GM04503 (cell line): ENCODE measurements at places on chromosomes 16 and 17.

GRCh38 chr16:70746040-70746707 lies 54.8 kb downstream of the VAC14 start:
- DNase-seq = peak; percentile 68

DNA sequence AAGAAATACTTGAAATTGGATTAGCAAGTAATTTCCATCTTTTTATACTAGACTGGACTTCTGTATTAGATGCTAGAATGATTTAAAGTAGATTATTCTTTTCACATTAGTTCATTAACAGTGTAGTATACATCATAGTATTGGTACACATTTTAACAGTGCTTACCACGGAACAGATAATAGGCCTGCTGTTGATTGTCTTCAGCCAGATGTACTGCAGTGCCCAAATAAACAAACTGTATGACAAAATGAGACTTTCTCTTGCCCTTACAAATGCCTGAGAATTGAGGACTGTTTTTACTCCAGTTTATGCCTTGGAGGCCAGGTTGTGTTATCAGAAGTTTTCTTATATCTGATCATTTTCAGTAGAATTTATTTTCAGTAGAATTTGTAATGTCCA lies 631 bp downstream of the EVI2A start:
- no peak for DNase-seq

GRCh38 chr17:17018021-17018441 lies 24.2 kb upstream of the MPRIP start:
- no peak for DNase-seq

DNA sequence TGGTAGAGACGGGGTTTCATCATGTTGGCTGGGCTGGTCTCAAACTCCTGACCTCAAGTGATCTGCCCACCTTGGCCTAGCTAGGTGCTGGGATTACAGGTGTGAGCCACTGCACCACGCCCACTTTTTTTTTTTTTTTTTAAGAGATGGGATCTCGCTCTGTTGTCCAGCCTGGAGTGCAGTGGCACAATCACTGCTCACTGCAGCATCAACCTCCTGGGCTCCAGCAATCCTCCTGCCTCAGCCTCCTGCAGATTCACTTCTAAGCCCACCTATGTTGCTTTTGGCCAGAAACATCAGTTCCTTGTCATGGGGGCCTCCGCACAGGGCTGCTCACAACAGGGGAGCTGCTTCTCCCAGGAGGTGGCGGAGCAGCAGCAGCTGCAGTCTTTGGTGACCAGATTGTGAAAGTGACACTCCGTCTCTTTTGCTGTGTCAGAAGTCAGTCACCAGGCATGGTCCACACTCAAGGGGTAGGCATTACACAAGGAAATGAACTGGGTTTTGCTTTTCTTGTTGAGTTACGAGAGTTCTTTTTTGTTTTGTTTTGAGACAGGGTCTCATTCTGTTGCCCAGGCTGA lies 4.5 kb upstream of the NME4 start:
- no peak for DNase-seq

- no peak for DNase-seq
Observed at GRCh38 chr17:33040461-33040860, 48.8 kb downstream of the SPACA3 start.

DNA sequence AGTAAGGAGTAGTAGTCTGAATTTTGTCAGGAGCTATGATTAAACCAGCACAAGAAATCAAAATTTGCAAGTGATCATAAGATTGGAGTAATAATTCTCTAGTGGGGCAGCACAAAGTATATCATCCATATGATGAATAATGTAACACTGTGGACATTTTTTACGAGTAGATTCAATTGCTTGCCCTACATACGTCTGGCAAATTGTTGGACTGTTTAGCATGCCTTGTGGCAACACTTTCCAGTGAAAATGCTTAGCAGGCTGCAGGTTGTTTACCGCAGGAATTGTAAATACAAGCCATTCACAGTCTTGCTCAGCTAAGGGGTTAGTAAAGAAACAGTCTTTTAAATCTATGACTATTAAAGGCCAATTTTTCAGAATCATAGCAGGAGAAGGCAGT lies 35.7 kb downstream of the ATF7IP2 start:
- no peak for DNase-seq

DNA sequence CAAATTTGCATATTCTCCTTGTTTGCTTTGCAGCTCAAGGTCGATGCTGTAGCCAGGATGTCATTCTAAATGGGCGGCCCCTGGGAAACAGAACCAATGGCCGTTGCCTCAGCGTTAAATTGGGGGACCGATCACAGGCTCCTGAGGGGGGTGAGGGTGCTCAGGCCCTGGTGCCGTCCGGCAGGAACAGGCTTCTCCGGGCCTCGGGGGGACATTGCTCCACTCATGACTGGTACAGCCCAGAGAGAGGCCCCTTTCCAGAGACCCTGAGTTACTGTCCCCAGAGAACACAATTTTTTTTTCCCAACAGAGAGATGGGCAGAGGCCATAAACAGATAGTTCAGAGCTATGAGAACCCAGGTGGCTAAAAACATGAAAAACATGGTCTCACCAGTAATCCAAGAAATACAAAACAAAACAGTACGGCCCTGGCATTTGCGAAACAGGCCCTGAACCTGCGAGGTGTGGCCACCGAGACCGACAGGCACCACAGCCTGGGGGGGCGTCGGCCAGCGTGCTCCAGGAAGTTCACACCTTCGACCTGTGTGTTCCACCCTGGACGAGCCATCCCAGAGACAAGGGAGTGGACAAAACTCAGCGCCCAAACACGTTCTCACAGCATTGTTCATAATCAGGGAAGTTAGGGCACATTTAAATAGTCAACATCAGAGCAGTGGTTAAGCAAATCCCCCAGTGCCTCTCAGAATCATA lies 82.8 kb downstream of the METRNL start:
- DNase-seq = no peak

GRCh38 chr16:78331731-78332130 lies 232.3 kb downstream of the WWOX start:
- no peak for DNase-seq

- no peak for DNase-seq
Observed at GRCh38 chr17:7022781-7023571, at the start of gene BCL6B. Gene BCL6B, plus strand, starts transcription at chr17:7023050. Its CDS starts 622 bp downstream, at chr17:7023672.

- no peak for DNase-seq
Observed at GRCh38 chr17:10048629-10049350, 143.7 kb upstream of the RCVRN start.

GRCh38 chr16:82470016-82470415 lies 156.8 kb upstream of the CDH13 start:
- DNase-seq = no peak

DNA sequence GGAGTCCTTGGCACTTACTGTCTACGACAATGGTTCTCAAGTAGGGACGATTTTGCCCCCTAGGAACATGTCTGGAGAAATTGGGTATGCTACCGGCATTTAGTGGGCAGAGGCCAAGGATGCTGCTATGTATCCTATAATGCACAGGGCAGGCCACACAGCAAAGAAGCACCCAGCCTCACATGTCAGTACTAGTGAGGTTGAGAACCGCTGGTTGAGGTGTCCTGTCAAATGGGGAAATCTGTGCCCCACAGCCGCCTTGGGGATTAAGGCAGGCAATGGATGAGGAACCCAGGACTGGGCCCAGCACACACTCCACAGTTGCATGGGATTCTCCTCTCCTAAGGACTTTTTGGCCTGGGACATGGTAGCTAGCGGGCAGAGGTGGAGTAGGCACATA lies 86.7 kb upstream of the TOB1 start:
- DNase-seq = no peak

DNA sequence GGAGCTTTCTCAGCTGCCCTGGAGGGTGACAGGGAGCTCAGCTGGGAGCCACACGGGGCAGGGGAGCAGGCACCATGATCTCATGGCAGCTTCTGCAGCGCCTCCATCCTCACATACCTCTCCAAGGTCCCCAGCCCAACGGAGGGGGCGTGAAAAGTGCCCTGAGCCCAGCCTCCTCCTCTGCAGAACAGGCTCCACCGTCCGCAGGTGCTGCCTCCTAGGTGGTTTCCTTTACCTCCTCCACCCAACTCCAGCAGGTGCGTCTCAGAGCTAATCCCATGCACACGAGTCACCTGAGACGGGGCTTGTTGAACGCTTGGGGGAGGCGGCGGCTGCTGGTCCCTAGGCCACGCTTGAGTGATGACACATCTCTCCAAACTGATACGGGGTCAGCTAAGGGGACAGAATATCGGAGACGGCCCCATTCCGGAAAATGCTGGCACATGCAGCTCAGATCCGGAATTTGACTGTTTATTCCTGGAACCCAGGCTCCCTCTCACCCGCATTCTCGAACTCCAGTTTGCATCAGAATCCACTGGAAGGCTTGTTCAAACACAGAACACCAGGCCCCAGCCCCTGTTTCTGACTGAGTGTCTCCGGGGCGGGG lies 387 bp upstream of the SLC38A8 start:
- no peak for DNase-seq

DNA sequence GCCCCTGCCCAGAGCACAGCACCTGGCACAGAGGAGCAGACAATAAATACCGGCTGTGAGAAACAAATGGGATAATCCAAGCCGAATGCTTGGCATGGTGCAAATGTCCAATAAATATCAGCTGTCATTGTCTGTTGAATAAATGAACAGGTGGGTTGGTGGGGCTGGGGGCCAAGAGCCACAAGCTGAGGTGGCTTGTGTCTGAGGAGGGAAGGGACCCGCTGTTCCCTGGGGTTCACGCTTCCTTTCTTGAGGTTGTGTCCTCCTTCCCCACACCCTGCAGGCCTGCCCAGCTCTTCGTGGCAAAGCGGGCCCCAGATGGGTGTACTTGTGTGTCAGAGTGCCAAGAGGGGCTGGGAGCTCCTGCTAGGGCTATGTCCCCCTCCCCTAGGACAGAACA lies 38.6 kb downstream of the ARHGAP27 start:
- no peak for DNase-seq

DNA sequence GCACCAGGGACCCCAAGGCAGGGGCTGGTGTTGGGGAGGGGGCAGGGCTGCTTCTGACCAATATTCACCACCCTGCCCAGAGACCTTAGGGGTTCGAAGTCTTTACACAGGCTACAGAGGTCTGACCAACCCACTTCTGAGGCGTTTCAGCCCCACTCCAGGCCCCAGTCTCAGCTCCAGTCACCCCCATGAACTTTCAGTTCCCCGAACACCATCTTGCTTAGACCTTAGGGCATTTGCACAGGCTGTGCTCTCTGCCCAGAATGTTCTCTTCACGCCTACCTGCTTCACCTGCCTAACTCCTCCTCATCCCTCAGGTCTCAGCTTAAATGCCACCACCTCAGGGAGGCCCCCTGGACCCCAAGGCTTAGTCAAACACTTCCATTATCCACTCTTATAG lies 25.8 kb upstream of the CPNE2 start:
- DNase-seq = no peak

- DNase-seq = no peak
Observed at GRCh38 chr16:990516-991291, 9.1 kb downstream of the SOX8 start.

GRCh38 chr17:39617446-39618245 lies 9.1 kb upstream of the PPP1R1B start:
- DNase-seq = no peak

DNA sequence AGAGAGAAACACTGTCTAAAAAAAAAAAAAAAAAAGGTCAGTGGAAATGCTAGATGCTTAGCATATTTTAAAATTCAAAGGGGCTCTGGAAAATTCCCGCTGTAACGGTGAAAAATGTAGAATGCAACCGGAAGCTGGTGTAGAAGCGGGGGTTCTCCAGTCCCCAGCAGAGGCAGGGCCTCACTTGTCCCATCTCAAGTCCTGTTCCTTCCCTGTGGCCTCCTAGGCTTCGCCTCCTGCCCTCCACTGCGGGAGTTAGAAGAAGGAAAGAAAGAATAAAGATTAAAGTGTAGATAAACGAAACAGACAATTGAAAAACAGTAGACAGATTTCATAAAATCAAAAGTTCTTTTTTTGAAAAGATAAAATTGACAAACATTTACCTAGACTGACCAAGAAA lies 14.8 kb upstream of the ZNF287 start:
- no peak for DNase-seq

- no peak for DNase-seq
Observed at GRCh38 chr16:73018821-73019456, 29.0 kb downstream of the ZFHX3 start.

- no peak for DNase-seq
Observed at GRCh38 chr16:79483336-79483735, 117.2 kb downstream of the MAF start.

DNA sequence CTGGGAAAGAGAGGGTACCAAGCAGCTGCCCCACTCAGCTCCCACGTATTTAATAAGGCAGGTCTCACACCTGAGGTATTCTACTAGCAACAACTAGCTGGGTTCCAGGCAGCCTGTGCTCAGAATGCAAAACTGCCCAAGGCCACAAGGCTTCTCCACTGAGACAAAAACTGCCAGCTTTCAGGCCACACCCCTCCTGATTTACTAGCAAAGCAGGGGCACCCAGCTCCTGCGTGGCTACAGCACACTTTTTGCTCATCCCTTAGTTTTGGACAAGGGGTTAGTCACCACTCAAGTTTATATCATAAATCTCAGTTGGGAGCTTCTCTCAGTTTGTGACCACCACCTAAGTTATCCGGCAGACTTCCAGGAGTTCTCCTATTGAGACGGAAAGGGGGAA lies 494.6 kb downstream of the CDH11 start:
- DNase-seq = no peak

DNA sequence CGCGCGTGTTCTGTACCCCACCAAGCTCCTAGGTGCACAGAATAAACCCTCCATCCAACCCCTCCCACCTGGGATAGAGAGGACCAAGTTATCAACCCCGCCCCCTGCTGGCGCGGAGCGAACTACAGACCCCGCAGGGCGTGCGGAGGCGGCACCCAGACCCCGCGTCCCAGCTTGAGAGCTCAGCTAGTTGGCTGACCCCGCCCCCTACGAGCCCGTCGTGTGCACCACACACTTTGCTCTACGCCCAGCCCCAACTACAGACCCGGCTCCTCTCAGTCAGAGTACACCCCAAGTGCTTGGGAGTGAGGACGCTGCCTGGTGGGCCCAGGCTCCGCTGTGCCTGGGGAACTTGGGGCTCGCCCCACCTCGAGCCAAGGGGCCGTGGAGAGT lies 1.5 kb downstream of the GRIN2A start:
- no peak for DNase-seq

DNA sequence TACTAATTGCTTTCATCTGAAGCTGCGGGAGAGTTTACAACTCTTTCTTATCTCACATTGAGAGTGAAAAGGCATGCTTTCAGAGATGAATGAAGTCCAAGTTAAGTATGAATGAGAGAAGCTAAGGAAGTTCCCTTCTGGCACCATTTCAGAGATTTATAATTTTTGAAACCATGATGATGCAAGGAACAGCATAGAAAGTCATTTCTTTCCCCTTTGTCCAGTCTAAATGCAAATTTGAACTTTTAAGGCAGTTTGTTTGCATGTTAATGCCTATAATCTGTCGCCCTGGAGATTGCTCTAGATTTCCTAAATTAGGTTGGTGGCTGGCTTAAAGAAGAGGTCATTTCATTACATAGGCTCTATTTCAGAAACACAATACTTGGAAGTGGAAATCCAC lies 594.8 kb upstream of the GOT2 start:
- DNase-seq = no peak
